ENCODE measurements at places on chromosomes 6 and 20.

DNA sequence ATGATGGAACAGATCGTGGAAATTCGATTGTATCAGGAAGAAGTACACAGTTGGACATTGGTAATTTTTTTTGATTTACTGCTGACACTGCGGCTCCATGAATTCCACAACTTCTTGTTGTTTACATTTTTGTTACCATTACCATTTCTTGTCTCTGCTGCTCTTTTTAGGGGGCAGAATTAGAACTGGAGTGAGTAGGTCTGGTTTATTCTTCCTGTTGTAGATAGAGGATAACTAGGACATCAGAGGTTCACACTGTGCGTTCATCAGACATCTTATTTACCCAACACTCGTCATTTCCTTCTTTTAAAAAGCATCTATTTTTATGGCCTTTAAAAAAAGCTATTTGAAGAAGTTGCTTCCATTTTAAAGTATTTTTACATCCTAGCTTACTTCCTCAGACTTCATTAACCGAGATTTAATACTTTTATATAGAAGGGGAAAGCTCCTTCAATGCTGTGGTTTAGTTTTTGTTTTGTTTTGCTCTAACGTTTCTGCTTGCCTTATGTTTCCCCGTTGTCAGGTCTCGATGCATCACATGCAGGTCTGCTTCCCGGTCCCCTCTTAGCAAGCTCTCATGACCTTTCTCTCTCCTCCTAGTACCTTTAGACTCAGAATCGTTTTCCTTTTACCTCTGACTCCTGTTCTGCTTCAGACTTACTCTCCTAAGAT lies 139.1 kb downstream of the ARID1B start:
- DNase-seq = no peak

- no peak for DNase-seq
These were observed 11.2 kb downstream of the SLC22A2 start for GRCh38 chr6:160247457-160247883.

DNA sequence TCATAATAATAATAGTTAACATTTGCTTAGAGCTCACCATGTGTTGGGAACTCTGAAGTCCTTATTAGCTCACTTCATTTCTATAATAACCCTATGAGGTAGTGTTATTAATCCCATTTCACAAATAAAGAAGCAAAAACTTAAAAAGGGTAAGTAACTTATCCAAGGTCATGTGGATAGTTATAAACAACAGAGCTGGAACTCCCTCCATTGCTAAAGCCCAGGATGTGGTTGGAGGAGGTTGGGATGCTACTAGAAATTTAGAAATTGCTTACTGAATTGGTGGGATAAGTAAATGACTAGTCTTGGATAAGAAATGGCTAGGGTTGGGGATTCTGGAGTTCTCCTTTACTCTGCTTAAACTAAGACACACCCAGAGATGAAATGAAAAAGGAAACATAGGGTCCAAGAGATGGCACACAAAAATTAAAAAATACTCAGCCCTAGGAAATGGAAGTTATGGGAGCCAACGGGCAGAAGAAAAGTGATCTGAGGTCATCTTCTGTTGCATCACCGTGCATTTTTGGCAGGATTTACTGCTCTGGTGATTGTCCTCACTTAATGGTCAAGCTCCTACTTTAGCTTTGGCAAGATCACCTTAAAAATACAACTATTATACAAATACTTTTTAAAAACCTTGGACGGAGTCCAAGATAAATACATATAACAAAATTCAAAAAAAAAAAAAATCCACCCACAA lies 7.7 kb upstream of the CLIC5 start:
- DNase-seq = no peak

DNA sequence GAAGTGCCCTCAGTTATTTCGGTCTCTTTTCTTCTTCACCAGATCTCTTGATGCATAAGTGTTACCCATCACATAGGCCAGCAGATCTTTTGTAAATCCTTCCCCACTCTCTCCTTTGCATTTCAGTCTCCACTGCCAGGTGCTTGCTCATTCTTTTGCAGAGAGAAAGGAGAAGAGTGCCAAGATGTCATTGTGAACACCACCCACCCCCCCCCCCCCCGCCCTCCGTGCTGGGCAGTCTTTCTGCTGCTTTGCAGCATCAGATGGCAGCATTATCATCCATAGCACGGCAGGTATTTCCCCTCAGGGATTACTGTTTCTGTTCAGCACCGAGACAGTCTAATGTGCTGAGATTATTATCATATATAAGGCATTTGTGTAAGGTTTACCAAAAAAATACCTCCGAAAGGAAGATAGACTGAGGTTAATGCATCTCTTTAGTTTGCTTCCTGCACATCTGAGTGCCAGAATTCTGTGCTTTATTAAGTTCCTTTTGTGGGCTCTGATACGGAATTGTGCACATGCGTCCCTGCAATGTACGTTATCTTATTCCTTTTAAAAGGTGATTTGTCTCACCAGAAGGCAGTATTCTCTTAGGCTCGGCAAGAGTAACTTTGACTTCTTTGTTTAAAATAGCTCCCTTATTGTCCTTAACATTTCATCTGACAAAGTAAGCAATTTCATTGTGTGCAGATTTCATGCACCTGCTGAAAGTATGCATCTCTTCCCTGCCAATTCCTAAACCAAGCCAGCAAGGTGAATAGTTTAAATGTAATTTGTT lies 128.8 kb downstream of the PHACTR1 start:
- DNase-seq = no peak

DNA sequence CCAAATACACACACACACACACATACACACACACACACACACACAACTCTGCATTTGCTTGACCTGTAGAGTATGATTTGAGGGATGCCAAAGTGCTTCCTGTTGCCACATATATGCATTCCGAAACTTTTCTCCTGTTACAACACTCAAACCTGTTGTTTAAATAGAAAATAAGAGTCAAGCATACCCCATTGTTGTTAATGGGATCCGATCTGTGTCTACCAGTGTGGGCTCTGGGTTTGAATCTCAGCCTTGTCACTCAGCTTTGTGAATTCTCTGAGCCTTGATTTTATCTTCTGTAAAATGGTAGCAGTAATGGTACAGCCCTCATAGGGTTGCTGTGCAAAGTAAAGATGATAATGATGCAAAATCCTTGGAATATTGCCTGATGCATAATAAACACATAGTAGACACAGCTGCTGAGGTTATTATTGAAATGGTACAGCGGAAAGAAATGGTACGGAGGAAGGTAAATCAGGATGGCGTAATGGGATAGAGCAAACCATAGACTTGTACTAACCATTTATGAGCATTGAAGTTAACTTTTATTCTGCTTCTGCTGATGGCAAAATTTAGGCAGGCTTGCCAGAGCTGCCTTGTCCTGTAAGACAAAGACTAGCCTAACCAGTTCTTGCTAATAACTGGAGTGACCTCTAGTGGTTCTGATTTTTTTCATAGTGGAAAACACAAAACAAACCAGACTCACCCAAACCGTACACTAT lies 113.5 kb upstream of the PHACTR1 start:
- no peak for DNase-seq

GRCh38 chr6:14348389-14348788 lies 230.8 kb downstream of the CD83 start:
- no peak for DNase-seq

DNA sequence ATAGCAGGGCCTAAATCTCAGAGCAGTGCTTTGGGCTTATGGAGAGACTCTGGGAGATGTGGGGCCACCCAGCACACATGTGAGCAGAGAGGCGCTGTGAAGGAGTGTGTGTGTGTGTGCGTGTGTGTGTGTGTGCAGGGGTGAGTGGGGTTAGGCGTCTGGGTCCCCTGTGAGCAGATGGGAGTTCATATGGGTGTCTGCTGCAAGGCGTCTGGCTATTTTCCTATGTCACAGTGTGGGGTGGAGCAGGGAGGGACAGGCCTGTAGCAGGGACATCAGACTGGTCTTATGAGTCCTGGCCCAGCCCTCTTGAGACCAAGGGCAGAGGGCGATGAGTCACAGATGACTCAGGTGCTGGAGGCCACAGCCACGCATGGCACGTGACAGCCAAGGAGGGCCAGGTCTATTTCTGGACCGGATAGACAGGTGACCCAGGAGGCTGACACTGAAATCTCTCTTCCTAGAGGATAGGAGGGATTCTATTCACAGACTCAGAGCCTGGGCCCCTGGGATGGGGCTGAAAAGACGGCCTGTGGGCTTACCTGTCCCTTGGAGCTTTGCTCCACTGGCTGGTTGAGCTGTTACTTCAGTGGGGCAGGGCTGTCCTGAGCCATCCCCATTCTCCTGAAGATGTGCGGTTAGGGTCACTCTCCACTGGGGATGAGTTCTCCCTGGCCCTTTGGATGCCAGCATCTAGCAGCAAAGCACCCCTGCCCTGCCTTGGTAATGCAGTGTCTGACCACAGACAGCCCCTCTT lies 28.9 kb downstream of the VEGFA start:
- DNase-seq = no peak

DNA sequence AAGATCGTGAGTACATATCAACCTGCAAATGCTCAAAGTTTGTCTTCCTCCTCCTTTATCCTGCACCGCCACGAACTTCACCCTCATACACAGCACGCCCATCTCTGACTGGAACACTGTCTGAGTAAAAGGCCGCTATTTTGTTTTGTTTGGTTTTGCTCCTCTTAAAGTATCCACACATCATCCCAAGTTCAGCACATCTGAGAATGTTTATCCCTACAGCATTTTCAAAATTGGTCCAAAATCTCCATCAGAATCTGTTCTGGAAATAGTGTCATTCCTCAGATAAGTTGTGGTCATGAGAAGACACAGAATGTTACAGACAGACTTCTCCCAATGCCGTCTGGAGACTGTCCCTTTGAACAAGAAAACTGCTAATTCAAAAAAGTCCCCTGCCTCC lies 251.6 kb upstream of the ARID1B start:
- no peak for DNase-seq

GRCh38 chr6:38646166-38646878 lies 6.6 kb upstream of the BTBD9 start:
- DNase-seq = no peak

DNA sequence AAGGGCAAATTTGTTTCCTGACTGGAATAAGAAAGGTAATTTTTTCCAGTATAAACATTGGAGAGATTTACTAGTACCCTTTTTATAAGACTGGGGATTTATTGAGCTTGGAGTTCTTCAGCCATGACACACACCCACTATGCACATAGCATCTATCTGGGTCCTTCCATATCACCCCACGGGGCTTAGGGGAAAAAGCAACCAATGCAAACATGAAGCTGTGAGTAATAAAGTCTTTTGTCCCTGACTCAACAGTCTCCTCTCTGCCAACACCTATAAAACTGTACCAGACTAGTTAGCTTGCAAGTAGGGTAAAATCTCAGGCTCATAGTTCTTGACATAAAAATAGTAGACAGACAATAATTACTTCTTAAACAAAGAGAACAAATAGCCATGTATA lies 23.4 kb downstream of the COL21A1 start:
- no peak for DNase-seq

- DNase-seq = no peak
These were observed 73.3 kb downstream of the MAN1A1 start for GRCh38 chr6:119276211-119276610.

DNA sequence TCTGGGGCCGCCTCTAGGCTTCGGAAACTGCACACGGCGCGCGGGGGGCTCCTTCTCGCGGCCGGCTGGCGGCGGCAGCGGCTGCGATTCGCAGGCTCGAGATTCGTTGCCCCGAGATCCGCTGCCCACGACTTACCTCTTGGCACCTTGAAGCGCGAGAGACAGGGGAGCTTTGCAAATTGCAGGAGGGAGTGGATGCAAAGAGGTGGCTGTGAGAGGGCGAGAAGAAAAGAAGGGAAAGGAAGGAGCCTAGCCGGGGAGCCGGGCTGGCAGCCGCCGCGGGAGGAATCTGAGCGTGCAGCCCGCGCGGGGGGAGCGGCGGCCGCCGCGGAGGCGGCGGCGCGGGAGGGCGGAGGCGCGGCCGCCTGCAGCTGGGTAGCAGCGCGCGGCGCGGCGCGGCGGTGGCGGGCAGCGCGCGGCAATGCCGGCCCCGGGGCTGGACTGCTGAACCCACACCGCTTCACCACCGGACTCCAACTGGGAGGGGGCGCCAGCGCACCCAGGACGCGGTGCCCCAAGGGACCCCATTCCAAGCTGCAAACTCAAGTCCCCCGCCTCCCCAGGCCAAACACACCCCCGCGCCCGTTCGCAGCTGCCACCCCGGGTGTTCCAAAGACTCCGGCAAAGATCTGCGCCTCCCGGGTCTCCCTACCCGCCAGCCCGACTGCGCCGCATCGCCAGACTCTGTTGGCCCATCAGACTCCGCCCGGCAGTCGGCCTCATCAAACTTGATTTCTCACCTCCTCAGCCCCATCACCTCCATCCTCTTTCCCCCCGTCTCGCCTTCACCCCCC lies 44.2 kb upstream of the SUPT3H start:
- DNase-seq = peak; percentile 34

Data from T-helper 9 cell (primary cell).